ENCODE measurements at places on chromosomes 4 and X.

- DNase-seq = no peak
These were observed 2.3 kb upstream of the SOWAHD start for GRCh38 chrX:119755981-119756533.

- no peak for DNase-seq
These were observed 67.1 kb downstream of the KLHL8 start for GRCh38 chr4:87153078-87153870.

DNA sequence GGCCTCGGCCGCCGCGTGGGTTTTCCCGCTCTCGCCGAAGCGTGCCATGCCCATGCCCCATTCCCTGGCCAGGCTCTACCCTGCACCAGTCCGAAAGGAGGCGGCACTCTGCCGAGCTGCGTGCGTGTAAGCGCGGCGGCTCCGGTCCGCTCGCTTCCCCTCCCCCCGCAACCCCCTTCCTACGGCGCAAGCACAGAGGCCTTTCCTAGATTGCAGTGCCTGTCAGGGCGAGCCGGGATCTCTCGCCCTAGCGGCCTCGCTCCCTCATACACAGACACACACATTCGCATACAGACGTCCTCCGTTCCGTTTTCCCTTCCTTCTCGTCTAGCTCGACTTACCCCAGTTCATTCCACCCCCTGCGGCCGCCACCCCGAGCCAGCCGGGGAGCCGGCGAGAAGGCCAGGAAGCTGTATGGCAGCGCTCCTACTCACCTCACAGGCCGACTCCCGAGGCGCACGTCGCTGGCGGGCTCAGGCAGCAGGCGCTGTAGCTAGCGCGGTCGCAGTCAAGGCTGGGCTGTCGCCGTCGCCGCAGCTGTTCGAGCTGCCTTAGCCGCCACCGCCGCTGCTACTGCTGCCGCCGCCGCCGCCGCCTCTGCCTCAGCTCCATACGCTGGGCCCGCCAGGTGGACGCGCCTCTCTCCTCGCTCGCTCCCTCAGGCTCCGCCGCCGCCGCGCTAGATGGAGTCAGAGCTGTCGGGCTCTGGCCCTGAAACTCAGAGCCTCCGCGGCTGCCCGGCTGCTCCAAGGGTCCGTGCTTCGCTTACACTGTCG, 615 bp downstream of the NEXMIF start:
- DNase-seq = no peak

- no peak for DNase-seq
These were observed 153.4 kb upstream of the ARSJ start for GRCh38 chr4:114132830-114133229.

GRCh38 chrX:45762699-45763647, 562.3 kb upstream of the DIPK2B start:
- DNase-seq = no peak

DNA sequence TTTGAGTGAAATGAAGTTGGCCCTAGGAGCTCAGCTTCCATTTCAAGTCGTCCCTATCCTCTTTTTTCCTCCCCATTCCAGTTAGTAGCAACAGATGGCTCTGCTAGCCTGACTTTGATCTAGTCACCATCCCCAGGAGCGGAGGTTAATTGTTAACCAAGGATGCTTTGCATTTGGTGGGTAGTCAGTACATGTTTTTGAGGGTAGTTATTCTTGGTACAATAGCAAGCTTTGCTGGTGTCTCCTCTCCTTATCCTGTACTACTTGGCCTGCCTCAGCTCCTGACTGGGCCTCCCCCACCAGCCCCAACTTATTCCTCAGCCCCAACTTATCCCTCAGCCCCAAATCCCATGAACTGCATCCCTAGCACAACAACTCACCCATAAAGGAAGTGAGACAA, 14.8 kb upstream of the RTL5 start:
- DNase-seq = no peak

GRCh38 chr4:145734576-145735346, 54.8 kb downstream of the C4orf51 start:
- no peak for DNase-seq

DNA sequence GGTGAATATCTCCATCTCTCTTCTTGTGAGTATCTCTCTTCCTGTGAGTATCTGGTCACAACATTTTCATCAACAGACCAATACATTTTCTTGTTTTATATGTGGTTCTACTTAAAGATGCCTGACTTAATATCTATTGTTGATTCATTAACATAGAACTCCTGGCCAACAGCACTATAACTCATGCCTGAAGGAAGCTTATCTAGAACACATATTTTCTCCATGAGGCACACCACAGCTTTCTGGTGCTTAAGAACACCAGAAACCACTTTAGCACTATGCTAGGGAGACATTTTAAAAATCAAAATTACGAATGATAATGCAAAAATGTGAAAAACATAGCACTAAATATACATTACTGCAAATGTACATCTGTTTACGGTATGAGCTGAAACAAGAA, 190.4 kb downstream of the GABRB1 start:
- no peak for DNase-seq

- DNase-seq = no peak
These were observed 76.6 kb downstream of the FBXW7 start for GRCh38 chr4:152459326-152459725.

DNA sequence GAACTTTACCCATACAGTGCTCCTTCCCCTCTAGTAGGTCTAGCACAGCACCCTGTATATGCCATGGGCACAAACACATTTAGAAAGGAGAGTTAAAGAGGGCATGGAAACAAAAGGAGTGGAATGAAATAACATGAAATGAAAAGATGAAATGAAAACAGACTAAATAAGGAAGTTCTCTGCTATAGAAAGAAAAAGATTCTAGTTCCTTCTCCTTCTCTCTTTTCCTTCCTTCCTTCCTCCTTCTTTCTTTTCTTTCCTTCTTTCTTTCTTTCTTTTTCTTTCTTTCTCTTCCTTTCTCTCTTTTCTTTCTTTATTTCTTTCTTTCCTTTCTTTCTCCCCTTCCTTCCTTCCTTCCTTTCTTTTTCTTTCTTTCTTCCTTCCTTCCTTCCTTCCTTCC, 2197.4 kb downstream of the PCDH7 start:
- no peak for DNase-seq

DNA sequence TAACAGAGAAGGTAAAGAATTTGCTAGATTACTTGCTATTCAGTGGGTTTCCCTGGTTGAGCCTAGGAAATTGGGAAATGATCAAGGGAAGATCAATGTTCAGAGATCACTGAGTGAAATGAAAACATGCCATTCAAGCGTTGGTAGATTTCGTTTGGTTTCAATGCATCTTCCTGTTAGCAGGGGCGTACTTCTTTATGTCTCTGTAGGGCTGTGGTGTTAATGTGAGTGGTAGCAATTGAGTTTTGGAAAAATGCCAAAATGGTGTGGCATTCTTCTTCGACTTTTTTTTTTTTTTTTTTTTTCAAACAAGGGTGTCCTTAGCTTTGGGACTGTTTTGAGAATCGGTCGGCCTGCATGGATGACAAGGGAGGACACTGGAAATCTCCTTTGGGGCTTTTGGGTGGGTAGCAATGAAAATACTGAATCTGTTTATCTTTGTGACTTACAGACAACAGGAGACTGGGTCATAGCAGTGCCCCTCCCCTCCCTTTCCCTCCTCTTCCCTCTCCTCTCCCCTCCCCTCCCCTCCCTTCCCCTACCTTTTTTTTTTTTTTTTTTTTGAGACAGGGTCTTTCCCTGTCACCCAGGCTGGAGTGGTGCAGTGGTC, 50.4 kb downstream of the SPRY1 start:
- no peak for DNase-seq

DNA sequence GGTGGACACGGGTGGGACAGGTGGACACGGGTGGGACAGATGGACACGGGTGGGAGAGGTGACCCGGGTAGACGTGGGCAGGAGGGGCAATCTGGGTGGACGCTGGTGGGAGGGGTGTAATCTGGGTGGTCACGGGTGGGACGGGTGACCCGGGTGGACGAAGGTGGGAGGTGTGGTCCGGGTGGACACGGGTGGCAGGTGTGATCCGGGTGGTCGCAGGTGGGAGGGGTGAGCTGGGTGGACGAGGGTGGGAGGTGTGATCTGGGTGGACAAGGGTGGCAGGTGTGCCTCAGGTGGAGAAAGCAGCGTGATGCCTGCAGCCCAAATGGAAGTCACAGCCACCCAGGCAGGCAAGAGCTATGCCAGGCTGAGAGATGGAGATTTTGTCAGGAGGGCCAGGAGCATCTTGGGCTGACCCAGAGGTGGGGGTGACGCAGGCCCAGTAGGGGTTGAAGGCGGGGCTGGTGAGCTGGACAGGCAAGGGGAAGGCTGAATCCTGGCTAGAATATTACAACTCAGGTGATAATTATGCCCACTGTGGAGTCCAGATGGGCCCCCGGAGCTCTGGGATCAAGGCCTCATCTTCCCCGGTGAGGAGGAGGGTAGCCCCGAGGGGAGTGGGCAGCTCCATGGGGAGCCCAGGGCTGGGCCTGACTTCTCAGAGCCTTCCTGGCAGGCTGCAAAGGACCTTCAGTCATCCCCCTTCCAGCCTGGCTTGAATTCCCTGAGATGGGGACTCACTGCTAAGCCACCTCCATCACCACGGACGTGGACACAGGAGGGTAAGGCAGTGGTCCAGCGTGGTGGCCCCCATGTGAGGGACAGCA, 100.0 kb downstream of the ADRA2C start:
- DNase-seq = no peak

GRCh38 chrX:47748576-47748975, 88.1 kb upstream of the ZNF81 start:
- DNase-seq = no peak
